Sigmoid colon (tissue), 7 donors: ENCODE measurements at places on chromosomes 4 and X. TPM values are rescaled to one million over a fixed set of nuclear protein-coding genes. Genes with fewer than 3 reads are reported as not detected.

DNA sequence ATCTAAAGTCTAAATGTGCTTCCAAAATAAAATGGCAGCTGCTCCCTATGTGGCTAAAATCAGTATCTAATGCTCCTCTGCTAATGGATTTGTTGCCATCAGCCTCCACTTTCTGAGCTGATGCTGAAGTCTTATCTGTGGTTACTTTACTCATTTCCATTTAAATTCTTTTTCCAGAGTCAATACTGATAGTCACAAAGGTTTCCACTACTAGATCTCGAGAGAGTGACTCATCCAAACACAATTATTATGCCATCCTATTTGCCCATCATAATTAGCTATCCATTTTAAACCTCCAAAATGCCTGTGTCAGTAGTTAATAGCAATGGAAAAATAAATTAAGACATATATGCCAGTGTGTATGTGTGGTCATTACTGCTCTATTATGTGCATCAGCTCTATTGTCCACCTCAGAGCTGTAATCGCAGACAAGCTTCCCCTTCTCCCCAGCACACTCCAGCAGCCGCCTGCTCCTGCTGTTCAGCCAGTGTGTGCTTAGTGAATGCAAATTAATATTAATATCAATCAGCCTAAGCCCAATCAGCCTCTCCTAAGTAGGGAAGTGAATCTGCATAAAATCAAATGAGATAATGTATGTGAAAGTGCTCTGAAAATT is 199.8 kb upstream of the ZIC3 start:
- no peaks in the 10 kb centered on the region for H3K27me3 ChIP-seq
- no peaks in the 10 kb centered on the region for H3K4me1 ChIP-seq
- H3K36me3 ChIP-seq = no peaks in the 10 kb centered on the region
- H3K4me3 ChIP-seq = no peak overlapping the region
- DNase-seq = no peak
- no peak overlapping the region for H3K27ac ChIP-seq

DNA sequence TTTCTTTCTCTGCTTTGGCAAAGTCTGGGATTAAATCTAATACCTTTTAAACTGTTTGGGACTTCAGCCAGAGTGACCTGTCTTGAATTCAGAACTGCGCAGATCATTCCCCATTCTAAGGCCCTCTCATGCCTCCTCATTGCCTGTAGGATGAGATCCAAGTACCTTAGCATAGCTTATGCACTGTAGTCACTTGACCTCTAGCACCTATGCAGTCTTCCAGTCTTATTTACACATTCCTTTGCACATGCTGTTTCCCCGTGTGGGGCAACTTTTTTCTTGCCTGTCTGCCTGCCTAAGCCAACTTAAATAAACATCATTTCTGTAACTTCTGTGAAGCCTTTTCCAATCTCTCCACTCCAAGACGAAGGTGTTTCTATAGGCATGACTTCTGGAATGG is 68.4 kb downstream of the AR start:
- no peak for DNase-seq
- H3K36me3 ChIP-seq = no peaks in the 10 kb centered on the region
- no peaks in the 10 kb centered on the region for H3K27me3 ChIP-seq
- no peak overlapping the region for H3K27ac ChIP-seq
- H3K4me1 ChIP-seq = no peaks in the 10 kb centered on the region

DNA sequence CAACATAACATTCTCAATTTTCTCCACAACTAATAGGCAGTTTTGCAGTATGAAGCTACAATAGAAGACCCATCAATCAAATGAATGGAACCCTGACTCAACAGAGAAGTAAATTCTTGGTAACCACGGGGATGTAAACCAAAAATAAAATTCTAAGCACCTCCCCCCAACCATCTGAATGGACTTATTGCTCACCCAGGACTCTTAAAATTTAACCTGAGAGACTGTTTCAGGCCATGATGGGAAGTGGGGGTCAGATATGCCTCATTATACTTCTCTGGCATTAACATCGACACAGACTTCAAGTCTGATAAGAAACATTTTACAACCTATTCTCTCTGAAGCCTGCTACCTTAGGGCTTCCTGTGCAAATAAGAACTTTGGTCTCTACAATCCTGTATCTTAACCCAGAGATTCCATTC is 620.9 kb downstream of the TLL1 start:
- no peak overlapping the region for H3K27ac ChIP-seq
- no peak for DNase-seq
- no peaks in the 10 kb centered on the region for H3K36me3 ChIP-seq
- no peaks in the 10 kb centered on the region for H3K4me1 ChIP-seq
- no peak overlapping the region for H3K4me3 ChIP-seq
- H3K27me3 ChIP-seq = no peaks in the 10 kb centered on the region

- H3K27me3 ChIP-seq = no peaks in the 10 kb centered on the region
- peak; percentile 69 for DNase-seq
- H3K27ac ChIP-seq = peak overlapping the region; percentile 88
- peaks cover 8% of the 10 kb centered on the region for H3K4me1 ChIP-seq
- H3K36me3 ChIP-seq = no peaks in the 10 kb centered on the region
Measured at GRCh38 chrX:11664211-11665167, 1.2 kb downstream of the ARHGAP6 start.

The RRH gene
- not detected for total RNA-seq

The BRS3 gene
- total RNA-seq = not detected

The ARR3 gene
- not detected for total RNA-seq

- no peak overlapping the region for H3K27ac ChIP-seq
- no peak for DNase-seq
- no peaks in the 10 kb centered on the region for H3K27me3 ChIP-seq
- H3K4me3 ChIP-seq = no peak overlapping the region
- H3K36me3 ChIP-seq = no peaks in the 10 kb centered on the region
- H3K4me1 ChIP-seq = no peaks in the 10 kb centered on the region
Measured at GRCh38 chrX:152821145-152821765, 9.3 kb downstream of the CETN2 start.

DNA sequence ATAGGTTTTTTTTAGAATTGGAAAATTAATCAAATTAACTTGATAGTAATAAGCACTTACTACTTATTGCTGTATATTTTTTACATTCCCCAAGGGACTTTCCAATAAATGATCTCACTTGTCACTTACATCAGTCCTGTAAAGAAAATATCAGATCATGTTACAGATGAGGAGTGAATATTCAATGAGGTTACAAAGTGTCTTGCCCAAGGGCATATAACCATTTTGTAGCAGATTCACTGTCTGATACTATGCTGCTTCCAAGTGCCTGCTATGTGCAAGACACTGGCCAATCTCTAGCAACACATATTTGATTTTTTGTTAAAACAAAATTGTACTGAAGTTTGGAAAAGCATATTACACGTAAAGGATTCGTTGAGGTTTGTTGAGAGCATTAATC is 1287.7 kb downstream of the FAM133A start:
- H3K27ac ChIP-seq = no peak overlapping the region
- no peaks in the 10 kb centered on the region for H3K4me1 ChIP-seq
- no peaks in the 10 kb centered on the region for H3K27me3 ChIP-seq
- DNase-seq = no peak
- H3K36me3 ChIP-seq = no peaks in the 10 kb centered on the region

The FHIP1A gene
- 2.0 TPM for total RNA-seq

DNA sequence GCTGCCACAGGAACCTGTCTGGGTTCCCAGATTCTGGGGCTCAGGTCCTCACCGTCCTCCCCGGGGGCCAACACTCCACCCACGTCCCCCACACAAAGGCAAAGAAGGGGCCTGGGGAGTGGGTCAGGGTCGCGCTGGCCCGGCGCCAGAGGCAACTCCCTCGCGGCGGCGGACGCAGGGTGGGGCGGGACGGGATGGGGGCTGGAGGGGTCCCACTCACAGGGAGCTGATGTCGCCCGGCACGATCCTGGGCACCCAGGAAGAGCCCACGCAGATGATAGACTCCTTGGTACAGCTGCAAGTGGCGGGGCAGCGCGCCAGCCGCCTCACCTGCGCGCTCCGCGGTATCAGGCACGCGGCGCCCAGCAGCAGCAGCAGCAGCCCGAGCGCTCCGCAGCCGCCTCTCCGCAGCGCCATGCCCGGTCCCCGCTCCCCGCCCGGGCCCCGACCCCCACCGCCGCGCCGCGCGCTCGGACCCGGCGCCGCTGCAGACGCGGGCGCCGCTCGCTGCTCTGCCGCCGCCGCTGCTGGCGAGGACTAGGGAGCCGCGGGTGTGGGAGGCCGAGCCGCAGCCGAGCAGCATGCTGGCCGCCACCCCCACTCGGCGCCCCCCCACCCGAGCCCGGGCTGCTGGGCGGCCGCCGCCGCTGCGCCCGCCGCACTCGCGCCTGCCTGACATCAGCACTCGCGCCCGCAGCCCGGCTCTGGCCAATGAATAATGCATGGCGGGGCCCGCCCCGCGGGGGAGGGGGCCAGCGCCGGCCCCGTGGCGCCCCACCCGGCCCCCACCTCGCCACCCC is at the start of gene LGI2:
TSS of gene LGI2 (minus strand) at position 670 of the 800 bp plus-strand sequence. CDS start at position 417, 253 bp downstream.
- peak within 1 kb of the TSS; percentile 63 for H3K4me3 ChIP-seq
- peak within 1 kb of the TSS; percentile 83 for H3K27ac ChIP-seq
- H3K4me1 ChIP-seq = no peaks in the 10 kb centered on the region
- H3K36me3 ChIP-seq = no peaks in the 10 kb centered on the region
- DNase-seq = peak; percentile 74

DNA sequence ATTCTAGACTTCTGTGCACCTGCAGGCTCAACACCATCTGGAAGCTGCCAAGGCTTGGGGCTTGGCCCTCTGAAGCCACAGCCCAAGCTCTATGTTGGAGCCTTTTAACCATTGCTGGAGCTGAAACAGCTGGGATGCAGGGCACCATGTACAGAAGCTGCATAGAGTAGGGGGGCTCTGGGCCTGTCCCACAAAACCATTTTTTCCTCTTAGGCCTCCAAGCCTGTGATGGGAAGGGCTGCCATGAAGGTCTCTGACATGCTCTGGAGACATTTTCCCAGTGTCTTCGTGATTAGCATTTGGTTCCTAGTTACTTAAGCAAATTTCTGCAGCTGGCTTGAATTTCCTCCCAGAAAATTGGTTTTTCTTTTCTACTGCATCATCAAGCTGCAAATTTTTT is 999.3 kb upstream of the GRIA3 start:
- no peaks in the 10 kb centered on the region for H3K27me3 ChIP-seq
- H3K4me1 ChIP-seq = no peaks in the 10 kb centered on the region
- DNase-seq = no peak
- no peak overlapping the region for H3K27ac ChIP-seq

The PLS3 gene
- total RNA-seq = 50.2 TPM

DNA sequence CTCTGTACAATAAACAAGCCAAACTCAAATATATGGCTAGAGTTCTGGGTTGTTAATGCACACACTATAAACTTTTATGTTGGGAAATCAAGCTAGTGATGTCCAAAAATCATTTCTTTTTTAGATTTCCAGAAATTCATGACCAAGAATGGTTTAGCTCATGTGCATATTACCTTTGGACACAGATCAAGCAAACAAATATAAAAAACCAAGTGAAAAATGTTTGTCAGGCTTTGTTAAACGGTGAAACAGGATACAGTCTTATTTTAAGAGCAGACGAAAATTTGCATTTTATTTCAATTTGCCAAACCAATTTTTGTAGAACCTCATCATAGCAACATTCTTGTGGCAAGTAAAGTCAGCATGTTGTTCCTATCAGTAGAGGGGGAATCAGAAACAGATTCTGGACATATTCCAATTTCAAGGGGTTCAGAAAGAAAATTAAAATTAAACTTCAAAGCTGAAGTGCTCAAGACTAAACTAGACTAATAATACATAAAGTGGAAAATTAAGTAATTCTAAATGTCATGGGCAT is 413.6 kb downstream of the TRIML1 start:
- no peak overlapping the region for H3K27ac ChIP-seq
- H3K36me3 ChIP-seq = no peaks in the 10 kb centered on the region
- no peaks in the 10 kb centered on the region for H3K4me1 ChIP-seq
- H3K27me3 ChIP-seq = no peaks in the 10 kb centered on the region

DNA sequence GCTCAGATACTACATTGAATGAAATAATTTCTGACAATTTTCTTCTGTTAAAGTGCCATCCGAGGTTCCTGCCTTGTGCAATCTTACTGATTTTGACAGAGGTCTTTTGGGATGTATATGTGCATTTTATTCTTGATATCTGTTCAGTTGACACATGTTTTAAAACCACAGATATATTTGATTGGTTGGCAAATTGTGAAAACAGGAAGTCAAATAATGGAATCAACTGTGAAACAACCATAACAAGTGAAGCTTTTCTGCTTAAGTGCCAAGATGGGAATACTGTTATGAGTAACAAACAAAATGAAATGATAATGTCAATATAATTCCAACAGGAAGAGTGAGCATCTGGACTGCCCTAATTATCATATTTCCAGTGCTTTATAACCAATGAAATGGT is 84.9 kb upstream of the TET2 start:
- H3K27ac ChIP-seq = no peak overlapping the region
- no peaks in the 10 kb centered on the region for H3K36me3 ChIP-seq
- DNase-seq = no peak
- H3K4me1 ChIP-seq = no peaks in the 10 kb centered on the region

DNA sequence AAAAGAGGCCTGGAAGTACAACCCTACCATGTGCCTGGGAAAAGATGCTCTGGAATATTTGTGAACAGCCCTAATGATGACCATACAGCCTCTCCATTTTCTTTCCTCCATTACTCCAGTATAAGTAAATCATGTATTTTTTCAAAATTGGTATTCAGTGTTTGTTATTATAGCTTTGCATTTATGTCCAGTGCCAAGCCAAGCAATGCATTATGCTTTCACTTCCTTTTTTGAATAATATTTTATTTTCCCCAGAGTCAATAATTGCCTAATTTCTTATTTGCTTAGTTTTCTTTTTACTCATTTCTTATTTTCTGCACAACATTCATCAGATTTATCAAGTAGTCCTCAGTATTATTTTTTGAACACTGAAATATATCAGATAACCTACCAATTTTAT is 49.3 kb upstream of the EOLA2 start:
- H3K4me1 ChIP-seq = no peaks in the 10 kb centered on the region
- no peak for DNase-seq
- no peak overlapping the region for H3K4me3 ChIP-seq
- H3K36me3 ChIP-seq = no peaks in the 10 kb centered on the region
- no peak overlapping the region for H3K27ac ChIP-seq
- H3K27me3 ChIP-seq = no peaks in the 10 kb centered on the region

DNA sequence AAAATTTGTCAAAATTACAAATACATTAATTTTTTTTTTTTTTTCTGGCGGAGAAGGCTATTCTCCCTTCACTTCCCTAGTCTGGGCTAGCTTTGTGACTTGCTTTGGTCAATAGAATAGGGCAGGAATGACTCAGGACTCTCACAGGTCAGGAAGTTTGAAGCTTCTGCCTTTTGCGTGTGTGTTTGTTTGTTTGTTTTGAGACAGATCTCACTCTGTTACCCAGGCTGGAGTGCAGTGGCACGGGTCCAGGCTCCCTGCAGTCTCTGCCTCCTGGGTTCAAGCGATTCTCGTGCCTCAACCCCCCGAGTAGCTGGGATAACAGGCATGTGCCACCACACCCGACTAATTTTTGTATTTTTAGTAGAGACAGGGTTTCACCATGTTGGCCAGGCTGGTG is 55.9 kb upstream of the USP9X start:
- H3K27ac ChIP-seq = no peak overlapping the region
- H3K4me3 ChIP-seq = no peak overlapping the region
- H3K4me1 ChIP-seq = no peaks in the 10 kb centered on the region
- no peaks in the 10 kb centered on the region for H3K27me3 ChIP-seq
- H3K36me3 ChIP-seq = no peaks in the 10 kb centered on the region

DNA sequence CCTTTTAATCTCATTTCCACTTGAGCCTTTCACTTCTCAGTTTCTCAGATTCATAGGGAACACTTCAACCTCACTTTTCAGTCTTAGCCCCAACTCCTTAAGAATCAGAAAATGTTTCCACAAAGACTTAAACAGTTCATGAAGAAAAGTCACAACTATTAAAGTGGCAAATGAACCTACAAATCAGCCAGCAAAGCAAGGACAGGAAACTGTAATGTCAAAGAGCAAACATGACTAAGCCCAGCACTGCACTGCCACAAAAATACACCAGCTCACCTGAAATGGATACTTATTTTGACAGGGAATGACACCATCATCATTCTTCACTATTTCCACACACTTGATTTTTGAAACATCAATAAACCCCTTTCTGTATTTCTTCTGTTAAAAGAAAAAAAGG is 41.8 kb upstream of the TXK start:
- no peaks in the 10 kb centered on the region for H3K36me3 ChIP-seq
- no peaks in the 10 kb centered on the region for H3K4me1 ChIP-seq
- no peak for DNase-seq
- H3K4me3 ChIP-seq = no peak overlapping the region
